ENCODE measurements at places on chromosomes 6 and 20. TPM values are rescaled to one million over a fixed set of nuclear protein-coding genes. Genes with fewer than 3 reads are reported as not detected.

Gene DNMT3B
- 0.68 TPM for polyA plus RNA-seq

Gene KCNK16
- polyA plus RNA-seq = not detected

Gene CD109
- 43.8 TPM for polyA plus RNA-seq

Gene EDN1
- polyA plus RNA-seq = 18.0 TPM

Gene HBS1L
- polyA plus RNA-seq = 61.6 TPM

Gene FAM83C
- polyA plus RNA-seq = 12.6 TPM

Gene PGK2
- polyA plus RNA-seq = not detected

Gene JPH2
- 2.5 TPM for polyA plus RNA-seq

Gene KHDRBS2
- not detected for polyA plus RNA-seq

Measured in keratinocyte (primary cell).